ENCODE measurements at places on chromosomes 6 and 20. TPM values are rescaled to one million over a fixed set of nuclear protein-coding genes. Genes with fewer than 3 reads are reported as not detected.

- peak; percentile 27 for ATAC-seq
Measured at GRCh38 chr20:33862709-33863403, 51.7 kb downstream of the CHMP4B start.

- ATAC-seq = no peak
Measured at GRCh38 chr6:121033091-121033490, 301.2 kb downstream of the TBC1D32 start.

DNA sequence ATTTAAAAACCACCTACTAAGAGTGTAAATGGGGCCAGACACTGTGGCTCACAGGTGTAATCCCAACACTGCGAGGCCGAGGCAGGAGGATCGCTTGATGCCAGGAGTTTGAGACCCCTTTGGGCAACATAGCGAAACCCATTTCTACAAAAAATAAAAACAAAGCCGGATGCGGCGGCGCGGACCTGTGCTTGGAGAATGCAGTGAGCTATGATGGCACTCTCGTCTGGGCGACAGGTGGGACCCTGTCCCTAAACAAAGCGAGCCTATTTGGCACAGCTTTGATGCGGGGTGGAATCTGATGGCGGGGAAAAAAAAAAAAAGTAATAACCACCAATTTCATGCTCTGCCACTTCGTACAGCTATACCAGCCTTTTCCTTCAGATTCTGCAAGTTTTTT is 1.1 kb downstream of the TCP1 start:
- ATAC-seq = no peak

GRCh38 chr20:32517914-32518592 is 67.1 kb downstream of the NOL4L start:
- no peak for ATAC-seq

- ATAC-seq = no peak
Measured at GRCh38 chr6:82957868-82958245, 107.8 kb downstream of the UBE3D start.

GRCh38 chr6:21505574-21505990 is 88.0 kb upstream of the SOX4 start:
- ATAC-seq = peak; percentile 93

- no peak for ATAC-seq
Measured at GRCh38 chr6:11978169-11978987, 33.7 kb upstream of the HIVEP1 start.

DNA sequence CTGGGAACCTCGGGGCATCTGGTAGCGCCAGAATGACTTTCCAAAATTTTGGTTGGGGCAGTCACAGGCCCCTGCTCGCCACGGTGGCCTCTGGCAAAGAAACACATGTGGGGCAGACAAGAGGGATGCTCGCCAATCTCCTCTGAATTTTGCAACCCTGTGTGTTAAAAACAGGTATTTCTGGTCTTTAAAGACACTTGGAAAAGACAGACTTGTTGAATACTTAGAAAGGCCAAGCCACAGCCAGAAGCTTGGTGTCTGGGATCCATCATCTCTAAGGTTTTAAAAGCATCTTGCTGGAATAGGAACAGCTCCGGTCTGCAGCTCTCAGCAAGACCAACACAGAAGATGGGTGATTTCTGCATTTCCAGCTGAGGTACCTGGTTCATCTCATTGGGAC is 31.2 kb downstream of the HLA-E start:
- ATAC-seq = peak; percentile 49

GRCh38 chr6:6851059-6851948 is 256.5 kb upstream of the RREB1 start:
- peak; percentile 96 for ATAC-seq

GRCh38 chr6:130927305-130927704 is 100.1 kb downstream of the SMLR1 start:
- ATAC-seq = peak; percentile 42

- no peak for ATAC-seq
Measured at GRCh38 chr6:45631396-45631795, 253.7 kb upstream of the SUPT3H start.

DNA sequence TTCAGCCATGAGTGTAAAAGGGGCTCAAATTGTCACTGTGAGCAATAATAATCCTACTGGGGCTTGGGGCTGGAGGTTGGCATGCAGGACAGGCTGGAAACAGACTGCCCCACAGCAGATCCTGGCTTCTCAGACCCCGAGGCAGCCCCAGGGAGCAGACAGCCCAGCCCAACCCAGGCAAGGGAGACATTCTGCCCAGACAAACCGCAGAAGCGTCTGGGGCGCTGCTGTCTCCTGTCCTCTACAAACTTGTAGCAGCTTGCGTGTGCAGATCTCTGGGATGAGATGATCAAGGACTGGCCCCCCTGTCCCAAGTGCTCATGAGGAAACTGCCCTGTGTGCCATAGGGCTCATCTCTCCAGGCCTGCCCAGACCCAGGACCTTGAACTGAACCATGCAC is 84.6 kb downstream of the MAFB start:
- no peak for ATAC-seq

DNA sequence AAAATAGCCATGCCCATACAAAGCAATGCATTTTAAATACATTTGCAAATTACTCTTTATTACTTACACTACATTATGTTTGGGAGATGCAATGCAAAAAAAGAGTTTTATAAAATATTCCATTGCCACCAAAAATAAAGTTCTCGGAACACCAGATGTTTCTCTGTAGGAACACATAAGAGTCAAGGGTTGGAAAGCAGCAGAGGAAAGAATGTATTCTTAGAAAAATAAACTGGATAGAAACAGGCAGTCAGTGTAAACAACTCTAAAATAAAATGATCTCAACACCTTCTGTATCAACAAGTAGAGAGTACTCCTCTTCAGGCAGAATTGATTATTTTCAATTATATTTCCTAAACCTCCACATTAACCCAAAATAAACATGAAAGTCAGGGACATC is 28.1 kb downstream of the KIF13A start:
- no peak for ATAC-seq

- ATAC-seq = no peak
Measured at GRCh38 chr20:50089787-50090177, 23.2 kb downstream of the UBE2V1 start.

DNA sequence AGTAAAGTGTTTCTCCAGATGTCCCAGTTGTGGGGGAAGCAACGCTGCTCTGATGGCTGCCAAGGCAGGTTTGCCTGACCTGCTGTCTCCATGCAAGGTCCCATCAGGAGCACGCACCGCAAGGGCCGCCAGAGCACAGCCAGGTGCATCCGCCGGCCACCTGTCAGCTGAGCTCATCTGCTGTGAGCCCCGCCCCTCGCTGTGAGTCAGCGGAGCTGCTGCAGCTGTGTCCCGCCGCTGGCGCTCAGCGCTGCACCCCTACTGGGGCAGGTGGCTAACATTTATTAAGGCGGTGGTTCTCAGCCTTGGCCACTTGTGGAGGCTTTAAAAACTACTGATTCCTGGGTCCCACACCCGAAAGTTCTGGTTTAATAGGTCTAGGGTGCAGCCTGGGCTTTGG is 225.7 kb downstream of the UST start:
- peak; percentile 98 for ATAC-seq

DNA sequence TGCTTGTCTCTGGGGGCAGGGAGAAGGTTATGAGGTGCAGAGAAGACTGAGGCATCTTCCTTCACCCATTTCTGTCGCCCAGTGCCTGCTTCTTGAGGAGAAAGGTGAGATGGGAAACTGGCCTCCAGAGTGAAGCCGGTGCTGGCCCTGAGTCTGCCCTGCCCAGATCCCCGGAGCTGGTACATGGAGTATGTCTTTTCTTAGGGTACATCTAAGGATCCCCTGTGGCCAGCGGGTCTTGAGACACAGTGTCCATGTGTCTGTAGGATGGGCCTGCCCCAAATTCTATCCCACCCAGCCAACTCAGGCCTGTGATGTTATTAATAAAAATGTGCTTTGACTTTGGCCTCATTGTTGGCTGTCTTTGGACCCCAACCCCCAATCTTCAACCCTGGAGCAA is 8.8 kb upstream of the BAK1 start:
- ATAC-seq = no peak

GRCh38 chr20:20680991-20681508 is 31.4 kb downstream of the RALGAPA2 start:
- no peak for ATAC-seq

GRCh38 chr6:56760842-56761241 is 118.2 kb upstream of the DST start:
- ATAC-seq = no peak

DNA sequence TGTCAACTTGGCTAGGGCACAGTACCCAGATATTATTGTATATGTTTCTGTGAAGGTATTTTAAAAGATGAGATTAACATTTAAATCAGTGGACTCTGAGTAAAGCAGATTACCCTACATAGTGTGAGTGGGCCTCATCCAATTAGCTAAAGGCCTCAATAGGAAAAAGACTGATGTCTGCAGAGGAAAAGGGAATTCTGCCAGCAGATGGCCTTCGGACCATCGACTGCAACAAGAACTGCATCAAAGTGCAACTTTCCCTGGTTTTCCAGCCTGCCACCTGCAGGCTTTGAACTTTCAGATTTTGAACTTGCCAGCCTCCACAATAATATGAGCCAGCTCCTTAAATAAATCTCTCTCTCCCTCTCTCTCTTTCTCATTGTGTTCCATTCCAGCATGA is 80.5 kb downstream of the IMPG1 start:
- no peak for ATAC-seq

DNA sequence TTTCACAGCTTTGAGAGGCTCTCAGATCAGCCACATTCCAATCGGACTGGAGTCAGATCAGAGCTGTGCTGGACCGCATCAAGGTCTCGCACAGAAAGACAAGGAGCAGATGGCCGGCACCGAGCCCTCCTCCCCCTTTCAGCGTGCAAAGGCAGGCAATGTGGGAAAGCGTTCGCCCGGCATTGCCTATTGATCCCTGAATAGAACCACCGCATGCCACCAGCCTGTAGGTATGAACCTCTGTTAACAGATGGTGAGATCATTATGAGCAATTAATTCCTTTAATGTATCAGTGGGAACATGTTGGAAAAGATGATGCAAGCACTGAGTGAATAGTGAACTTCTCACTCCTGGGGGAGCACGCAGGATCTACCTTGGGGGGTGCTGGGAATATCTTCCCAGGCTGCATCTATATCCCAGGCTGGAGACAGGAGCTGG is 117.5 kb upstream of the ID4 start:
- peak; percentile 11 for ATAC-seq

- ATAC-seq = peak; percentile 74
Measured at GRCh38 chr6:137094411-137095008, 49.7 kb upstream of the IL20RA start.

- no peak for ATAC-seq
Measured at GRCh38 chr6:49142421-49143151, 320.5 kb downstream of the MMUT start.

GRCh38 chr6:134911547-134911946 is 38.4 kb downstream of the ALDH8A1 start:
- ATAC-seq = peak; percentile 79

GRCh38 chr6:139124887-139125672 is 9.8 kb upstream of the HECA start:
- ATAC-seq = peak; percentile 99

DNA sequence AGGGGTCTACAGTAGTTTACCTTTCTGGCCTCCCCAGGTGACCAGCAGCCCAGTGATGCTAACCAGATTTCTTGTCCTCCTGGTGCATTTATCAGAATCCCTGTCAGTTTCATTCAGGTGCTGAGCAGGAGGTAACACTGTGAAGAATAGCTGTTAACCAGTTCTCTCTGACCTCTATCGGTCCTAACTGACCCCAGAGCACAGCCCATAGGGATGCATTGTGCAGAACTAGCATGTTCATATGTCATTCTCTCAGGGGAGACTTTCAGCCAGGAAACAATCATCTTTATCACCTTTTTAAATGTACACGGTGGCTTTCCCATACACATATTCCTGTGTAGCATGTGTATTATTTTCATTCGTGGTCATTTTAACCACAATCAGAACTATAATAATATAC is 49.9 kb downstream of the CNR1 start:
- no peak for ATAC-seq

DNA sequence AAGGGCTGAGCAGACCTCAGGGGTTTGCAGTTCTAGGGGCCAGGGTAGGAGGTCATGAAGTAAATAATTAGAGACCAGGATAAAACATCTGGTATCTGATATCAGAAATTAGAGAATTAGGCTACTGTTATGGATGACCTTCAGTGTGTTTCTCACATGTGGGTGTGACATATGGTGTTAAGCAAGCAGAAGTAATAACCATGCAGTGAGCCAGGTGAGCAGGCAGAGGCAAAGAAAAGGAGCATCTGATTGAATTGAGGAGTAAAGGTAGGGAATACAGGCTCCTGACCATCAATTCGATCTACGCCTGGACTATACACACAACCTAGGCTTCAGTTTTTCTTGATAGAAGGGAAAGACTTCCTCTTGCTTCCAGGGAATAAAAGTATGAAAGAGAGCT is 34.7 kb upstream of the MAP3K7 start:
- no peak for ATAC-seq

GRCh38 chr6:38021029-38021428 is 201.5 kb downstream of the ZFAND3 start:
- ATAC-seq = no peak

- no peak for ATAC-seq
Measured at GRCh38 chr20:35871259-35871771, 83.0 kb downstream of the SCAND1 start.

DNA sequence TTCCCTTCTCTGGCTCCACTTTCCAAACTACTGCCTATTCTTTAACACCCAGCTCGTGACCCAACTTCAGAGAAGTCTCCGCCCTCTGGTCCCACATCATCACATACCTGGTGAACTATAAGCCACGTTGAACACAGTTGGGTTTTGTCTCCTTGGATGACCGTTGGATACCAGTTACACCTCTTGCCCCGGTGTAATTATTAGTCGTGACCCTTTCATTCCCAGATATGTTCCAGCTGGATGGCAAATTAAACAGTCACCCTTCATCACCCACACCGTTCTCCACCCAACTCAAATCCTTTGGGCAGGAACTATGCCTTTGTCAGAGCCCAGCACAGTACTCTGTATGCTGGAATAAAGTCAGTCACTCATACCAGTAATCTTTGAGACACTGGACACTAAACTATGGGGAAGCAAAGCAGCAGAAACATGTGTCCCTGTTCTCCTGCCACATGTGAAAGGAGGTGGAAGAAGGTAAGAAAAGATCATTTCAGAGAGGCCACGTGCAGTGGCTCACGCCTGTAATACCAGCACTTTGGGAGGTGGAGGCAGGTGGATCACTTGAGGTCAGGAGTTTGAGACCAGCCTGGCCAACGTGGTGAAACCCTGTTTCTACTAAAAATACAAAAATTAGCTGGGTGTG is 22.5 kb downstream of the PLAGL2 start:
- ATAC-seq = no peak

GRCh38 chr20:47213966-47214365 is 142.5 kb downstream of the ZMYND8 start:
- ATAC-seq = no peak

GRCh38 chr20:11542645-11543044 is 375.0 kb upstream of the BTBD3 start:
- no peak for ATAC-seq

Gene VGLL2
- not detected for total RNA-seq

Gene SUMO4
- 1.1 TPM for total RNA-seq

Gene MAP7
- total RNA-seq = 29.9 TPM

Gene GNRH2
- not detected for total RNA-seq

Gene C6orf15
- not detected for total RNA-seq

Gene HLA-DOB
- 0.52 TPM for total RNA-seq

Gene TRAPPC3L
- not detected for total RNA-seq

Gene ENPP3
- total RNA-seq = 0.24 TPM

Gene SLC44A4
- total RNA-seq = 2.9 TPM

Gene OR2J1
- not detected for total RNA-seq

Gene CAPN11
- total RNA-seq = 0.12 TPM
